D341Med (cell line): ENCODE measurements at places on chromosomes 16 and 17.

DNA sequence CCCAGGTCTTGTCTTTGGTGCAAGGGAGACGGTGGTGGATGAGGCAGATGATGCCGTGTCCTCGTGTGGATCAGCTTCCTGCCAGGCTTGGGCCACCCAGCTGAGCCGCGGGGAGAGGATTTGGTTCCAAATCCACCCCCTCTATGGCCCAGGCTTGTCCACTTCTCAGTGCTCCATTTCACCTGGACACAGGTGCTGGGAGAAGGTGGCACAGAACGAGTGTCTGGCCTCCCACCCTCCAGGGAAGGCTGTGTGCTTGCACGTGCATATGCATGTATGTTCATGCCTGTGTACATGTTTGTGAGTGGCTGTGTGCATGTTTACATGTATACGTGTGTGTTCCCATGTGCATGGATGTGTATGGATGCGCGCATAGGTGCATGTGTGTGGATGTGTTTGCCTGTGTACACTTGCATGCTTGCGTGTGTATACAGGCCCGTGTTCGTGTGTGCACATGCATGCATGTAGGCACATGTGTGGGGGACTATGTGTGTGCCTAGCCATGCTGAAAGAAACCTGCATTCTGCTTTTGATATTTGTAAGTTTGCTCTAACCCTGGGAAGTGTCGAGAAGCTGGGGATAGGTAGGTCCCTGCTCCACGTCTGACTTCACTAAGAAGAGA lies 196.3 kb downstream of the IRF8 start:
- no peak for DNase-seq

- DNase-seq = no peak
Observed at GRCh38 chr16:19223235-19224170, 55.5 kb downstream of the SYT17 start.

DNA sequence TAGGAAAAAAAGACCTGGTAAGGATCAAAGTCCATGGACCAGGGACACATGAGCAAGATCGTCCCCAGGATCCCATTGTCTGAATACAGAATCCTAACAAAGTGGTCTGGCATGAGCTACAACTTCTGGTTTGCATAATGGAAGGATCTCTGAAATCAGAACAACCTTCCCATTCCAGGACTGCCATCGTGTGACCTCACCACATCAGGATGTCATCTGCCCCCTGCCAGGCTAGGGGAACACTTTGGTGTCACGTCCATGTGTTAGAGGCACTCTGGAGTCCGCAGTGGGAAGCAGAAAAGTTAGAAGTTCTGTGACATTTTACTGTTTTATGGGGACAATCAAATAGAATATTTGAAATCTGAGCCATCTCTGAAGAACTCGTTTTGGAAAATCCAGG lies 160.7 kb downstream of the RGS9 start:
- DNase-seq = no peak

- peak; percentile 85 for DNase-seq
Observed at GRCh38 chr16:48156790-48157209, 1.0 kb upstream of the ABCC12 start.

- DNase-seq = no peak
Observed at GRCh38 chr17:80890196-80890920, 101.3 kb upstream of the CHMP6 start.

GRCh38 chr16:84198401-84198800 lies 7.4 kb downstream of the ADAD2 start:
- no peak for DNase-seq

DNA sequence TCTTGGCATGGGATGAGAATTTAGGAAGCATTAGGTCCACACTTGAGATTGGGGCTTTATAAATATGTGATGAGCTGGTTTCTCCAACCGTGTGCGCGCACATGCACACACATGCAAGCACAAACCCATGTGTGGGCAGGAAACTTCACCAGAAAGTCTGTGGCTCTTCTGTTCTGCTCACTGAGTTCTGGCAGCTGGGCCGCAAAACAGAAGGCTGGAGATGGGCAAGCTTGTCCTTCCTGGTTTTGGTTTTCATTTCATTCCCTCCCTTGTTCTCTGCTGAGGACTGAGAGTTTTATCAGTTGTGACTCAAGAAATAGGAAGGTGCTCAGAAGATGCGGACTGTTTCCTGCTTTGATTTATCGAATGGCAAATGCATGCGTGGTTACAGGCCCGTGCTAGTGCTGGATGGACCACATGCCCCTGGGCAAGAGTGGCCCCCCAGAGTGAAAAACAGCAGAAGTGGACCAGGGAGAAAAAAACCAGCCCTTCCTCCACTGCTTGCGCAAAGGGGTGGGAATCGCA lies 14.1 kb downstream of the MAP3K14 start:
- no peak for DNase-seq

DNA sequence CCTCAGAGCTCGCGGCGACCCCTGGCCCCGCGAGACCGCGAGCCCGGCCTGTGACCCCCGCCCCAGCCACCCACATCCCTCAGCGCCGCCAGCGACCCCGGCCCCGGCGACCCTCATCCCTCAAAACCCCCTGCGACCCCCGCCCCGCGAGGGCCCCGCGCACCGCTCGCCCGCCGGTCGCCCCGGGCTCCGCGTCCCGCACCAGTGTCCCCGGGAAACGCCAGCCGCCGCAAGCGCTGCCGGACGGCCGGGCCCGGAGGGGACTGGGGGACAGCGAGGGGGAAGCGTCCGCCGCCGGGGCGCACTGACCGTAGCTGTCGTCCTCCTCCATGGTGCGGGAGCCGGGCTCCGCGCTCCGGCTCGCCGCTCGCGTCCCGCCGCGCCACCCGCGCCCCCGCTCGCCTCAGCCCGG lies at the start of gene CYTH1:
Gene CYTH1 (minus strand): TSS at position 381 of the 412 bp plus-strand sequence. CDS start 50 bp downstream, at position 331.
- DNase-seq = peak; percentile 58

DNA sequence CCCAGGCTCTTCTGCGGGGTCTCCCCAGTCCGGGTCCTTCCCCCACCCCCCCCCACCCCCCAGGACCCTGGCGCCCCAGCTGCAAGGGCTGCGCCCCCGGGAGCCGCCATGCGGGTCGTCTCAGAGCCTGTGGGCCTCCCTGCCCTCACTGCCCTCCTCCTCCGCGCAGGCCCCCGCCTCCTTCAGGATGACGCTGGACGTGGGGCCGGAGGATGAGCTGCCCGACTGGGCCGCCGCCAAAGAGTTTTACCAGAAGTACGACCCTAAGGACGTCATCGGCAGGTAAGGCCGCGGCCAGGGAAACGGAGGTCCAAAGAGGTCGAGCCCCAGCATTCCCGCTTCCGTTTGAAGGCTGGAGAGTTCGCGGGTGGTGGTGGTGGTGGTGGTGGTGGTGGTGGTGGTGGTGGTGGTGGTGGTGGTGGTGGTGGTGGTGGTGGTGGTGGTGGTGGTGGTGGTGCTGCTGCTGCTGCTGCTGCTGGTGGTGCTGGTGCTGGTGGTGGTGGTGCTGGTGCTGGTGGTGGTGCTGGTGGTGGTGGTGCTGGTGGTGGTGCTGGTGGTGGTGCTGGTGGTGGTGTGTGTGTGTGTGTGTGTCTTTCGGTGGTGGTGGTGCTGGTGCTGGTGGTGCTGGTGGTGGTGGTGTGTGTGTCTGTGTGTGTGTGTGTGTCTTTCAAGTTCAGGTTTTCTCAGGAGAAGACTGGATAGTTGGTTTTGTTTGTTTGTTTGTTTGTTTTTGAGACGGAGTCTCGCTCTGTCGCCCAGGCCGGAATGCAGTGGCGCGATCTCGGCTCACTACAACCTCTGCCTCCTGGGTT lies 615 bp downstream of the PHKG2 start:
- DNase-seq = peak; percentile 61

GRCh38 chr16:12425134-12425941 lies 378.3 kb downstream of the CPPED1 start:
- DNase-seq = peak; percentile 43

- no peak for DNase-seq
Observed at GRCh38 chr17:55157165-55157564, 107.6 kb upstream of the HLF start.

DNA sequence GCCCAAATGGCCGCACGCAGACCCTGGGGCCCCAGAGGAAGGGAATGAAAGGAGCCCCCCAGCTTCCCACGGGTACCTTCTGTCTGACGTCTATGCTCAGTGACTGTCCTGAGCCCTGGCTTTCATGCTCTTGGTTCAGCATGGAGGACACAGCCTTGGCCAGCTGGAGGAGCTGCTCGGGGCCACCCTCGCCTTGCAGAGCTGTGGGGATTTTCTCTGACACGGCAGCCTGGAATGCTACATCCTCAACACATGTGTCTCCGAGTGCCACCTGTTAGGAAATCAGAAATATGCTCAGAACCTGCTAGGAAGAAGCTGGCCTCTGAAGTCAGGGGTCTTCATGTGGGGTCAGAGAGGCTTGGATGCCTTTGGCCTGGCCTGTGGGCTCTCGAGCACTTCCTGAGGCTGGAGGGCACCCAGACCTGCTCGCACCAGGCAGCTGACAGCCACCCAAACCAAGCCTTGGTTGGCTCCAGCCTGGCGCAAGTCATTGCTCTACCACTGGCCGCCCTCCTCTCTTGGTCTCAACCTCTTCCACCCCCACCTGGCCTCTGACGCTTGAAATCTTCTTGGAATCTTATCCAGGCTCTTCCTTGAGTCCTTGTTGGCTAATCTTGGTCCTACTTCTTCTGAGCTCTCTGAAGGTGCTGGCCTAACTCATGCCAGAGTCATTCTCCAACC lies 63.7 kb upstream of the BCO1 start:
- DNase-seq = no peak

DNA sequence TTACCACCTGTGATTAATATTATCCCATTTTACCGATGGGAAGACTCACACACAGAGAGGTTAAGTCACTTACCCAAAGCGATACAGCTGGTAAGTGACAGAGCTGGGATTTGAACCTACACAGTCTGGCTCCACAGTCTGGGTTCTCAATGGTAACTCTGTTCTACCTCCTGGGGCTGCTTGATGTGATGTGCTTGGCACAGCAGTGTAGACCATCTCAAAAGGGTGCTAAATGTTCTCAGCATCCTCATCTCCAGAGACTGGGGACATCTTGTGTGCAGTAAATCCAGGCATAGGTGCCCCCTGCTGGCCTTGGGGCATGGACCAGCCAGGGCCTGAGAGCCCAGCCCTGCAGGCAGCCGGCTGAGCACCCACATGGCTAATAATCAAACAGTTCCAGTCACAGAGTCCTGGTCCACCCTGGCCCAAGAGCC lies 15.4 kb upstream of the KATNB1 start:
- peak; percentile 65 for DNase-seq

- DNase-seq = no peak
Observed at GRCh38 chr17:54795046-54795445, 105.6 kb upstream of the TOM1L1 start.

GRCh38 chr17:80645706-80646325 lies 101.2 kb downstream of the RPTOR start:
- DNase-seq = no peak

- no peak for DNase-seq
Observed at GRCh38 chr17:64264891-64265290, 1.8 kb upstream of the TEX2 start.
